AML-193 (cell line): ENCODE measurements at places on chromosomes 5 and 9.

DNA sequence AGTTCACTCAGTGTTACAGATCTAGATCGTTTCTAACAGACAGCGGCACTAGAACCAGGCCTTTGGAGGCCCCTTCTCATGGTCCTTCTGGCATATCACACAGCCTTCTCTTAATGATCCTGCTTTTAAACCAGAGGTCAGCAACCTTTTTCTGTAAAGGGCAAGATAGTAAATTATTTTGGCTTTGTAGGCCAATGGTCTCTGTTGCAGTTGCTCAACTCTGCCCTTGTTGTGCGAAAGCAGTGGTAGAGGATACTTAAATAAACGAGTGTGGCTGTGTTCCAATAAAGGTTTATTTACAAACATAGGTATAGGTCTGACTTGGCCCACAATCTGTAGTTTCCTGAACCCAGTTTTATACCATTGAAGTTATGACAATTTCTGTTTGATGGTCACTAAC is 47.3 kb upstream of the CD180 start:
- no peak for DNase-seq

GRCh38 chr9:118360036-118360435 is 655.8 kb downstream of the TLR4 start:
- DNase-seq: no peak

DNA sequence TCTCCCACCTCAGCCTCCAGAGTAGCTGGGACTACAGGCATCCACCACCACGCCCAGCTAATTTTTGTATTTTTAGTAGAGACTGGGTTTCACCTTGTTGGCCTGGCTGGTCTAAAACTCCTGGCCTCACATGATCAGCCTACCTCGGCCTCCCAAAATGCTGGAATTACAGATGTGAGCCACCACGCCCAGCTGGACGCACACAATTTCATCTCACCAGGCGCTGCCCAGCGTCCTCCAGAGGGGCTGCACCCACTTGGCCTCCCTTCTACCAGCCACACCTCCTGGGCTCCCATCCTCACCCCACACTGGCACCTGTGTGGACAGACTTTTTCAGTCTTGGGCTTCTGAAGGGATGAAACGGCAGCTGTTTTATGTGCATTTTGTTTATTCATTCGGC is 3.8 kb upstream of the EXOC3 start:
- no peak for DNase-seq

GRCh38 chr5:125559296-125559695 is 812.9 kb upstream of the ZNF608 start:
- DNase-seq: no peak

DNA sequence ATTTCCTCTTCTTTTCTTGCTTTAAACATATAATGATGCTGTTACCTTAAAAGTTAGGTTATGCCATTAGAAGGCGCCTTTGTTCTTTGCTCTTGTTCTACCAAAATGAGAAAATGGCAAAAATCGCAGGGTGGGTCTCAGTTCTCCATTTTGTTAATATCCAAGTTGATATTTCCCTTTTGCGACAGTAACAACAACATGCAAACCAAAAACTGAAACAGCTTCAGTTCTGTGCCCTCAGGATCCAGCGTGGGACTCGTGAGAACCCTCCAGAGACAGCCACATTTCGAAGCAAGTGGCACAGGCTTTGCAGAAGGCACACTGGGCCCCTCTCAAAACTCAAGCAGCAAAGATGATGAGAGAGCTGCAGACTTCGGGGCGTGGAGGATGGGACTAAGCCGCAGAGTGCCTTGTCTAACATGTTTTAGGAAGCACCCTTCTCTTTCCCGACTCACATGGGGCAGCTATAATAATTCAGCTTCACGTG is 33.0 kb upstream of the LCP2 start:
- DNase-seq: no peak

GRCh38 chr5:92977846-92978540 is 603.0 kb downstream of the NR2F1-AS1 start:
- no peak for DNase-seq

GRCh38 chr9:18059447-18059846 is 414.5 kb upstream of the ADAMTSL1 start:
- DNase-seq: no peak

DNA sequence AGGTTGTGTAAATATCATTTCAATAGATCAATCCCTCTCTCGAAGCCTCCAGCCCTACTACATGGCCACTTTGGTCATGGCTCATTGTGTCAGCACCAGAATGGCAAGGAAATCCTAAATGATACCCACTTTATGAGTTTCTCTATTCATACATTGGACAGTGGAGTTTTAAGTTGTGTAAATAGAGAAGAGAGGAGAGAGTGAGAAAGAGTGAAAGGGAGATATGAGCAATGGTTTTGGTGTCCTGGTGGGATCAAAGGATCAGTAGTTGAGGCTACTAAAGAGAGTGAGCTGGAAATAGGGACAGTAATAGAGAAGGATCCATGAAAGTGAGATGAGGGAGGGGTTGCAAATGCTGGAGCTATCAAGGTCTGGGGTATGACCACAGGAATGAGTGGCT is 31.5 kb upstream of the GZMA start:
- DNase-seq: no peak

DNA sequence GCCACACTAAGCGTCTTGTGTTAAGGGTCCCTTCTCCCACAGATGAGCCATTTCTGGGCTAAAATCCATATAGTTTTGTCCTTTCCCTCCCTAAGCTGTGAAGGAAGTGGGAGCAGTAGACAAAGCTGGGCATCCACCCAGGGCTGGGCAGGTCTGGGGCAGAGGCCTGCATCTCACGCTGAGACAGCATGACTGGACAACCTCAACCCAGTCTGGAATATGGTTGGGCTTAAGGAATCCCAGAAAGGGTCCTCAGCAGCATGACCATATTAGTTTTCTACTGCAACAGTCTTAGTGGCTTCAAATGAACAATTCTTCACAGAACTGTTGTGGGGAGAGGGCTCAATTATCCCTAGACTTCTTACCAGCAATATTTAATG is 173.8 kb downstream of the AUH start:
- no peak for DNase-seq
